Amniotic stem cell (primary cell): ENCODE measurements at places on chromosomes 4 and X.

- no peak for DNase-seq
Measured at GRCh38 chrX:53714580-53715345, 28.2 kb upstream of the HUWE1 start.

GRCh38 chrX:25226151-25226550 lies 210.4 kb upstream of the ARX start:
- no peak for DNase-seq

DNA sequence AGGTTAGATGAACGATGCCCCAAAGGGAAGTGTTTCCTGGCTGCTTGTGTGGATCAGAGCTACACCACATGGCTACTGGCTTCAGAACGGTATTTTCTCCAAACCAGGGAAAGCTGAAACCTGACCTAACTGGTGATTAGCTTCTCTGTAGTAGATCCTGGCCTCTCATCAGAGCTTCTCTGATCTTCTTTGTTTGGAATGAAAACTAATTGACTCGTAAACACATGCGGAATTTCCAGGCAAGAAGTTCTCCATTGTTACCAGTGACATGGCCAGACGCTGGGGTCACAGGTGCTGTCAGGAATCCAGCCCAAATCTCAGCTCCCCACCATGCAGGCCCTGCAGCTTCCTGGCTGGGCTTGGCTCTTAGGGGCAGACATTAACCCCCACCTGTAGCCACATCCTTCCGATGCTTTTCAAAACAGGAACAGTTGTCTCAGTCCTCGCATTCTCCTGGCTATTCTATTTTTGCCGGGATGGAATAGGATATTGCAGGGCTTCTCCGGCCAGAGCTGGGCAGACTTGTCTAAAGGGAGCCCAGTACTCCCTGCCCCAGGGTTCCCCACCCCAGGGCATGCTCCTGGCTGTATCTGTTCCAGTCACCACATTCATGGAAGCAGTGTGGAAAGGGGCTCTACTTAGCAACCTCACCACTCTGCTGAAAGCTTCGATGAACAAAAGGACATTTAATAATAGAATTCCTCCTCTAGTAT lies 305.4 kb upstream of the F9 start:
- no peak for DNase-seq

- DNase-seq: no peak
Measured at GRCh38 chr4:140653718-140654494, 85.1 kb upstream of the UCP1 start.

- DNase-seq: no peak
Measured at GRCh38 chr4:140704392-140704960, 51.7 kb downstream of the TBC1D9 start.

GRCh38 chrX:132956421-132957210 lies 1.8 kb downstream of the HS6ST2 start:
- DNase-seq: no peak
